ENCODE measurements at places on chromosomes 7 and 10.

DNA sequence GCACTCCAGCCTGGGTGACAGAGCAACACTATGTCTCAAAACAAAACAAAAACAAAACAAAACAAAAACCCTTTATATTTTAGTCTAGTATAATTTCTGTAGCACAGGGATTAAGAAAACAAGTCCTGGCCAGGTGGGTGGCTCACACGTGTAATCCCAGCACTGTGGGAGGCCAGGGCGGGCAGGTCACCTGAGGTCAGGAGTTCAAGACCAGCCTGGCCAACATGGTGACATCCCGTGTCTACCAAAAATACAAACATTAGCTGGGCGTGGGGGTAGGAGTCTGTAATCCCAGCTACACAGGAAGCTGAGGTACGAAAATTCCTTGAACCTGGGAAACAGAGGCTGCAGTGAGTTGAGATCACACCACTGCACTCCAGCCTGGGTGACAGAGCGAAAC, 23.2 kb upstream of the ASL start:
- no peak for DNase-seq

DNA sequence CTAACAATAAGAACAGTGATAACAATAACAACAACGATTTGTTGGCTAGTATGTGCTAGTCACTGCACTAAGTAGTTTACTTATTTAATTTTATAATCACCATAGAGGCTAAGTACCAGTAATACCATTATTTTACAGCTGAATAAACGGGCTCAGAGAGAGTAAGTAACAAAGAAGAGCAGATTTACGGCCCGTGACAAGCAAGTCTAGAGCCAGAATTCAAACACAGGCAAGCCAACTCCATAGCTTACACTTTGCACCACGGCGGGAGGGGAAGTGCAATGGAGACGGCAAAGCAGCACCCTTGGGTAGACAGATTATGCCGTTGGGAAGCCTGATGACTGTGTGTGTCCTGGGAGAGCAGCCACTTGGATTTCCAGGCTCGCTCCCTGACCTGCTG, 1.2 kb upstream of the OR6V1 start:
- DNase-seq, result no peak

- DNase-seq, result no peak
Observed at GRCh38 chr10:31395695-31396094, 76.7 kb downstream of the ZEB1 start.

GRCh38 chr10:88848499-88848898, 3.1 kb downstream of the ANKRD22 start:
- no peak for DNase-seq

DNA sequence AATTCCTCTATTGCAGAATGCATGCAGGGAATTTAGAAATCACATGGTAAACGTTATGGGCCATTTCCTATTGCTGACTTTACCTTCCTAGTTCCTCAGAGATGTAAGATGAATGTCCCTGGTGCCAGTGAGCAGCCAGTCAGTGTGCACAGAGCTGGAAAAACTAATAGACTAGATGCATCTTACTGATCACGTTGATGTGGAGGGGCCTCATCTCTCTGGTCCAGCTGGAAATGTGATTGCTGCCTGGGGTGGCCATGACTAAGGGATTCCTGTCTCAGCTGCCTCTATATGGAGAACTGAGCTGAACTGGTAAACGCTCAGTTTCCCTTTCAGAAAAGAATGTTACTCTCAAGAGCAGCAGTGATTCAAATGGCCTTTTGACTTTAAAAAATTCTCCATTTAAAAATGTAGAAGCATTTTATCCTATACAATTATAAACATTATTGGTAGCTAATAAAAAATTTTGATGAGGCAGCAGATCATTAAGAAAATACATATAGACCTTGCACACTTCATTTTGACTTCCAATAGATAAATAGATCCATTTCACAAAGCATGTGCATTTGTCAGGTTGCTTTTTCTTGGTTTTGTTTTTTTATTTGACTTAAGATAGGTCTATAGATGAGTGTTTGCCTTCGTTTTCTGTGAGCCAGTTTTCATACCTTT, 80.5 kb upstream of the INSYN2A start:
- no peak for DNase-seq

- no peak for DNase-seq
Observed at GRCh38 chr10:78148961-78149612, 115.4 kb downstream of the RPS24 start.

GRCh38 chr7:112996331-112996871, 90.2 kb downstream of the GPR85 start:
- no peak for DNase-seq

DNA sequence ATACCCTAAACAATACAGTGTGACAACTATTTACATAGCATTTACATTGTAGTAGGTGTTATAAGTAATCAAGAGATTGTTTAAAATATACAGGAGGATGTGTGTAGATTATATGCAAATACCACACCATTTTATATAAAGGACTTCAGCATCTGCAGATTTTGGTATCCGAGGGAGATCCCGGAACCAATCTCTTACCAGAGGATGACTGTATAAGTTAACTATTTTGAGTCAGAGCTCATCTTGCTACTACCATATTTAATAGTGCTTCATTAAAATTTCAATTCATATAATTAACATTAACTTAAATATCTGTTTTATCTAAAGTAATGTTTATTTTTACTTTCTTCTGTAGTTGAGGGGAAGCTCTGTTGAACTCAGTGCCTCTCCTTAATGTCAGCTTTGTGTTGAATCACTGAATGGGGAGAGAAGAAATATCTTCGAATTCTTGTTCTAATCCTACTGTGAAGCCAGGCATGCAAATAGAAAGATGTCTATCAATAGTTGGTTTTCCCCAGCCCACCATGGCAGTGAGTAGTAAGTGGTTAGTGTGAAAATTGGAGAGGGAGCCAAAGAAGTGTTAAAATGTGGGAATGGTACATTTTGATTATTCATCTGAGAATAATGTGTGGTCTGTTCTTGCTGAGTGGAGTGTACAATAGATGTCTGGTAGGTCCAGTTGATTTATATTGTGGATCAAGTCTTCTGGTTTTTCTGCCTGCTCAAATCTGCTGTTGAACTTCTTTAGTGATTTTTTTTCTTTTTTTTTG, 90.1 kb upstream of the CYP26C1 start:
- no peak for DNase-seq

GRCh38 chr10:47057471-47057870, 146.2 kb downstream of the PTPN20 start:
- DNase-seq, result no peak

Data from CD4-positive, alpha-beta T cell treated with Interleukin-12 subunit alpha and Interleukin-12 subunit beta, for 1 hour (primary cell).